Motor neuron (in vitro differentiated cells): ENCODE measurements at places on chromosomes 4 and X.

GRCh38 chrX:38803243-38803587 lies 2.0 kb downstream of the MID1IP1 start:
- ATAC-seq, result no peak

- ATAC-seq, result peak; percentile 22
These were observed 235.0 kb downstream of the MAML3 start for GRCh38 chr4:139919004-139919403.

GRCh38 chr4:147975933-147976928 lies 244.3 kb downstream of the ARHGAP10 start:
- ATAC-seq, result no peak

DNA sequence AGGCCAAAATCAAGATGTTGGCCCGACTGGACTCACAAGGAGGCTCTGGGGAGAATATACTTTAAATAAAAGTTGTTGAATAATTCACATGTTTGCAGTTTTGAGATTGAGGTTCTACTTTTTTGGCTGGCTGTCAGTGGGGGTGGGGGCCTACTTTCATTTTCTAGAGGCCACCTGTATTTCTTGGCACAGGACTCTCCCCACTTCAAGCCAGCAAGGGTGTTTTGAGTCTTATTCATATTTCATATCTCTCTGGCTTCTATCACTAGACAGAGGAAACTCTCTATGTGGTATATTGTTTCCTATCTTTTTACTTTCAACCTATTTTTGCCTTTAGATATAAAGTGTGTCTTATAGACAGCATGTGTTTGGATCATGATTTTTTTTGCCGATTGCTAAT lies 266.4 kb downstream of the PRR32 start:
- no peak for ATAC-seq

GRCh38 chrX:79413963-79414362 lies 46.8 kb upstream of the ITM2A start:
- ATAC-seq, result no peak

- no peak for ATAC-seq
These were observed 9.7 kb upstream of the SH3KBP1 start for GRCh38 chrX:19897091-19897490.

GRCh38 chr4:27005501-27005900 lies 144.9 kb downstream of the STIM2 start:
- ATAC-seq, result peak; percentile 28

- ATAC-seq, result no peak
These were observed 20.3 kb downstream of the KLF3 start for GRCh38 chr4:38684271-38684670.

GRCh38 chr4:655464-656151 lies 18.5 kb downstream of the ATP5ME start:
- no peak for ATAC-seq

GRCh38 chr4:81173213-81173612 lies 41.8 kb downstream of the PRKG2 start:
- ATAC-seq, result no peak

DNA sequence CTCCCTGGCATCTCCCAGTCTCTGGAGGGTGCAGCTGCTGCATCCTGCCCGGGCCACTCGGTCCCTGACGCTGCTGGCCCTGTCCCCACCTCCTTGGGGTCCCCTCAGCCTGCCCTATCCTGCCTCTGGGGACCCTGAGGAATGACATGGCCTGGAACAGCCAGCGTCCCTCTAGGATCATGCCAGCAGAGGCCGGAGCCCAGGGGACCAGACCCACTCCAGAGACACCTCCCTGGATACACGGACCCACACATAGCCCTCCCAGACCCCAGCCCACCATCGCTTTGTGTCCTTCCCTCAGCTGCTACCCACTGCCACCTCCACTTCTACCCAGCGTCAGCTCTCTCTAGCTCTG lies 35.5 kb downstream of the CPLX1 start:
- ATAC-seq, result no peak

DNA sequence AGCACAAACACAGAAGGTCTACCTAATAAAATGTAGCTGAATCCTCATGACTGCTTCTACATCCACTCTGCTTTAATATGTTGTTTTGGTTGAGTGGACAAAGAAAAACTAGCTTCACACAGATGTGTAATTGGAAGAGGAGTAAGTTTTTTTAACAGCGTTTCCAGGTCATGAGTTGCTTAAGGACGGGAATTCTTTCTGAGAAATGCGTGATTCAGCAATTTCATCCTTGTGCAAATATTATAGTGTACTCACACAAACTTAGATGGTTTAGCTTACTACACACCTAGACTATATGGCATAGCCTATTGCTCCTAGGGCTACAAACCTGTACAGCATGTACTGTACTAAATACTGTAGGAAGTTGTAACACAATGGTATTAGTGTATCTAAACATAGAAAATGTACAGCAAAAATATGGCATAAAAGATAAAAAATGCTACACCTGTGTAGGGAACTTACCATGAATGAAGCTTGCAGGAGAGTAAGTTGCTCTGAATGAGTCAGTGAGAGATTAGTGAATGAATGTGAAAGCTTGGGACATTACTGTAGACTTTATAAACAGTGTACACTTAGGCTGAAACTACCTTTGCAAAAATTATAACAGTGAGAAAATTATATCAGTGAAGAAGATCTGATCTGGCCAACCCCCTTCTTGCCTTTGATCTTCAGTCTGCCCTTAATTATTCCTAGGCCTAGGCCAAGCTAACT lies 70.8 kb upstream of the IL15 start:
- no peak for ATAC-seq

- ATAC-seq, result no peak
These were observed 182.7 kb upstream of the PAQR3 start for GRCh38 chr4:79121875-79122358.

DNA sequence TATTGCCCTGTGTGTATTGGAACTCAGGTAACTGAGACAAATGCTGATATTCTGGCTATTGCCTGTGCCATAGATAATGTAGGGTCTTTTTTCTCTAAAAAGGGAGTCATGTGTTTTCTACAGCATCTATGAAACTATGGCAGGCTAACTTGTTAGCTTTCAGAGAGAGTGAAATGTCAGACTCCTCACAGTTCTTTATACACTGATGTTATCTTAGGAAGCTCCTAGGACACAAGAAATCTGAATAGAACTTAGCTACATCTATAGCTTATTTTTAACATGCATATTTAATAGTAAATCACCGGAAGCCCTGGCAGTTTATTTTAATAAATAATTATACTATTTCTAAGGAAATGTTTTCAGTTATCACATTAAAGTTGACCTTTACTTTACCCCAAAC lies 369.6 kb downstream of the NAF1 start:
- no peak for ATAC-seq

DNA sequence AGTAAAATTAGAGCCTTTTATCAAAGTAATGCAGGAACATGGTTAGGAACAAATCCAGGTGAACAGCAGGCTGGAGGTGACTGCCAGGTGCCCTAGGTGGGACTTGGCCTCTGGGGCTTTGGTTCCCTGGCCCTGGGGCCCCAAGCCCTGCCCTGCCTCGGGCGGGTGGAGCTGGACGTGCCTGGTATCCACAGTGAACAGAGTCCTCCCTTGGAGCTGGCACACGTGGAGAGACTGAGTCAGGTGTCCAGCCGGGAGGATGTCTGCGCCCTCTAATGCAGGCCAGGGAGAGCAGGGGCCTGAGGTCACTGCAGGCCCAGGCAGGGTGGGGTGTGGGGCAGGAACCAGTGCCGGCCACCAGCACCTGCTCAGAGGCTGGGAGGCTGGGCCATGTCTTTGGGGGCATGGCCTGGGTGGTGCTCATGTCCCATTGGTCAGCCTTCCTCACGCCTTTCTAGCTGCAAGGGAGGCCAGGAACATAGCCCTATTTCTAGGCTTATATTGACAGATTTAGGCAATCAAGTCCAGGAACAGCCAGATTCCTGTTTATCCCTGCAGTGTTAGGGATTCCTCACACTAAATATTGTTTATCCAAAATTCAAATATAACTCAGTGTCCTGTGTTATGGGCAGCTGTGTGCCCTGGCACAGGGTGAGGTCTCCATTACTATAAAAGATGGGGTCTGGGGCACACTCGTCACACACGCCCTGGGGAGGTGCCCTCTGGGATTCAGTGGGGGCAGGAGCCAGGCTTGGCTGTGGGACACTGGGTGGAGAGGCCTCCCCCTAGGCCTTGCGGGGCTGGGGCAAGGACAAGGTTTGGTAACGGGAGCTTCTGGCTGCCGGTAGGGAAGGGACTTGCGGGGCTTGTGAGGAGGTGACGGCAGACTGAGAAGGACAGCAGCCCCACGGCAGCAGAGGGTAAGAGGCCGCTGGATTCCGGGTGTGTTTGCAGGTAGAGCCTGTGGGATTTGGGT lies 14.3 kb upstream of the NAT8L start:
- ATAC-seq, result no peak

DNA sequence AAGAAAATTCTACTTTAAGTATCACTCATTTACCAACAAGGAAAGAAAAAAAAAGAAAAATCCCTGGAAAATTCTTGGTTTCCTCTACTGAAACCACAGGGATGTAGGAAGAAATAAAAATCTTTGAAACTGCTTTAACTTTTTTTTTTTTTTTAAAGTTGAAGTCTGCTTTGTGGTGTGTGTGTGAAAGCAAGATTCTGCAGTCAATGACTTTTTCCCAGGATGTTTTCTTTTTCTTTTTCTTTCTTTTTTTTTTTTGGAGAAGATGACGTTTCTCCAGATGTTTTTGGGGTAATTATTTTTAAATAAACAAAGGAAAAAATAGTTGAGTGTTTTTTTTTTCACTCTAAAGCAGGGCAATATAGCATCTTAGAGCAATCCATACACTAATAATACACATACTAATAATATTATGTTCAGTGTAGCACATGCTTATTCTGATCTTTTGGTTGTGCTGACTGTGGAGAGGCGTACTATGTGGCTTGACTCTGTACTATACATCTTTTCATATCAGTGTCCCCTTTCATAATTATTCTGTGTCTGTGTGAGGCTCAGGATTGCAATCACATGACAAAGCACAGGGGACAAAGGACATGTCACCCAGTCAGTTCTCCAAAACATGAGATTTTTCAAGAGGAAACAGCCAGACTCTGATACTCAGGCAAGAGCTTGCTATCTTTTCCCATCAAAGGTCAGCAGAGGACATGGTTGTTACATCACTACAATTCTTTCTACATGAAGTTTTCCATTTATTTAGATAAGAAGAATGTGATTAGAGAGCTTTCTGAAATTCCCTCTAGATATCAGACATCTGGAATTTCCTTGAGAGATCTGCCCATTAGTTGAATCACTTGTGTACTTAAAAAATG lies 111.0 kb downstream of the PDE5A start:
- no peak for ATAC-seq

DNA sequence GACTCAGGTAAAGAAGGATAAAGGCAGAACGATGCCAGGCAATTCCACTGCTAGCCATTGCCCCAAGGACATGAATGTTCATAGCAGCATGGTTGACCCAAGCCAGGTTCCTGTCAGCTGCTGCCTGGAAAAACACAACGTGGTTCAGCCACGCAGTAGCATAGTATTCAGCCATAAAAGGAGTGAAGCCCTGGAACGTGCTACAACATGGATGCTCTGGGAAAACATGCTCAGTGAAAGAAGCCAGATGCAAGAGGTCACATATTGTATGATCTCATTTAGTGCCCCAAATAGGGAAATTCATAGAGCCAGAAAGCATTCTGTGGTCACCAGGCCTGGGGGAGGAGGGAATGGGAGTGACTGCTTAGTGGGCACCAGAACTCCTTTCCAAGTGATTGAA lies 129.8 kb downstream of the GPR143 start:
- ATAC-seq, result no peak

GRCh38 chrX:48676893-48677270 lies 6.7 kb upstream of the WAS start:
- no peak for ATAC-seq

GRCh38 chrX:138298268-138298667 lies 413.2 kb downstream of the FGF13 start:
- ATAC-seq, result no peak

DNA sequence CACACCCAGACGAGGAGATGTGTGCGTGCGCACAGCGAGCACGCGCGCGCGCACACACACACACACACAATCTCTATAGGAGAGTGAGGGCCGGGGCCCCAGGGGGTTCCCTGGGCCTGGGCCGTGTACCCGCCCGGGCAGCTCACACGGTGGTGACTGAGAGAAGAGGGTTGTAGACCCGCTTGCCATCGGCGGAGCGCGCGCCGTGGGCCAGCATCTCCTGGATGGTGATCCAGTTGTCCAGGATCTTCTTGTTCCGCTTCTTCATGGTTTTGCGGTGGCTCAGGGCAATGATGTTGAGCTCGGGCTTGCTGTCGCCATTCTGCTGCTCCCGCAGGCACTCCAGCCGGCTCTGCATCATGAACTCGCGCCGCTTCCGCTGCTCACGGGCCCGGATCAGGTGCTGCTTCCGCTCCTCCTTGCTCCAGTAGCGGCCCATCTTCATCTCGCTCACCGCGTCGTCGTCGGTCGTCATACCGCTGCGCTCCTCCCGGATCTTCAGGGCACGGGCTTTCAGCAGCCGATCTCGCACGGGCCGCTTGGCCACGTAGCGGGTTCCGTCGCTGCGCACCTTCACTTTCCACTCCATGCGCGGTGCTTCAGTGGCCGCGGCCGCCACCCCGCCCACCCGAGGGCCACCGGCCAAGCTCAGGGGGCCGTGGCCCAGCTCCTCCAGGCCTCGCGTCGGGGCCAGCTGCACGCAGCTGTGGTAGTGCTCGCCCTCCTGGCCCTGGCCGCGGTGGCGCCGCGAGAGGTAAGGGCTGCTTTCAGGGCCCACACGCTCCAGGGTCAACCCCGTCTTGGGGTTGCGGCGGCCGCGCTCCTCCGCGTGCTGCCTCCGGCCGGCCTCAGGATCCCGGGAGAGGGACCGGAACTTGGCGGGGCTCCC lies 9.0 kb downstream of the SSR4 start:
- no peak for ATAC-seq
